ENCODE measurements at places on chromosomes 16 and 17.

GRCh38 chr16:65121870-65122723 is at the start of gene CDH11:
TSS of gene CDH11 (minus strand) at chr16:65122063. CDS start at chr16:65004869, 117,194 bp downstream.
- no peak for DNase-seq

- no peak for DNase-seq
Observed at GRCh38 chr17:80794281-80795089, 197.2 kb upstream of the CHMP6 start.

DNA sequence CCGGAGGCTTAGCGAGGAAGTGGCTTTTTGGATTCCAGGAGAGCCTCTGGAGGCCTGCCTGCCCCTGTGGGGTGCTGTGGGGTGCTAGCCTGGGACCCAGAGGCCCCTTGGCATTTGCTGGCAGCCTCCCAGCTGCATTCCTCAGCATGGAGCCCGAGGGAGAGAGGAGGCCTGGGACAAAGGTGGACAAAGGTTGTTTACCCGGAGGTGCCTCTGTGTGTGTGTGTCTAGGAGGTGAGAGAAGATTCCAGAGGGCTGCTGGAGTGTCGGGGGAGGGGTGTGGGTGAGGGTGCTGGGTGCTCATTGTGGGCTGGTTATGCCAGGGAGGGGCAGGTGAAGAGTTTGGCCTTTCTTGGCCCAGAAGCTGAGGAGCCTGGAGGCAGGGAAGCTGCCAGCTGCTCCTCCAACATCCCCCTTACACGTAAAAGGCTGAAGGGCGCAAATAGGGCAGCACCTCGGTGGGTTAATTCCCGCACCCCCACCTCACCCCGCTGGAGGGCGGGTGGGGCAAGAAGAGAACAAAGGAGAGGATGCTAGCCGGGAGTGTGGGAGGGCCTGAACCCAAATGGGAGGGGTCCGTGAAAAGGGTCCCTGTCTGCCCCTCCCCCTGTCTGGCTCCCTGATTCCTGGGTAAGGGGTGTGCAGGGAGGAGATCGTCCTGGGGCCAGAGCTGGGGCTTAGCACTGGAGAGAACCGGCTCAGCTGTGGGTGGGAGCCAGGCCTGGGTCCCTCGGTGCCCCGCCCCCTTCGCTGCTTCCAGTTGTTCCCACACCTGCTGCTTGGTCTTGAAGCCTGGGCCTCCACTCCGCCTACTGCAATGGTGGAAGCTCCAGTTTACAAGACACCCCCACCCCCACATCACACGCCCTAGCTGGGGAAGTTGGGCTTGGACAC is 9.9 kb downstream of the HEXIM2 start:
- DNase-seq, result no peak

DNA sequence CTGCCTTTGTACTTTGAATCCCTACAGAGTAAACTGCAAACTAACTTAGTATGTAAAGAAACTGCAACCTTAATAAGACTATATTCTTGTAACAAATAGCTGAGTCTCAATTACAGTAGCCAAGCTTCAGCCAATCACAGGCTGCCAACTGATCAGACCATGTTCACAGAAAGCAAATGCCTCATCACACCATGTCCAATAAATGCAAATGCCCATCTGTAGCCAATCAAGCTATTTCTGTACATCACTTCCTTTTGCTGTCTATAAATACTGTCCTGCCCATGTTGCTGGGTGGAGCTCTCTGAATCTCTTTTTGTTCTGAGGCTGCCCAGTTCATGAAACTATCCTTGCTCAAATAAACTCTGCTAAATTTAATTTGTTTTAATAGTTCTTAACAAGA is 531.7 kb upstream of the TOM1L1 start:
- no peak for DNase-seq

- no peak for DNase-seq
Observed at GRCh38 chr17:13510062-13510461, 91.7 kb downstream of the HS3ST3A1 start.

DNA sequence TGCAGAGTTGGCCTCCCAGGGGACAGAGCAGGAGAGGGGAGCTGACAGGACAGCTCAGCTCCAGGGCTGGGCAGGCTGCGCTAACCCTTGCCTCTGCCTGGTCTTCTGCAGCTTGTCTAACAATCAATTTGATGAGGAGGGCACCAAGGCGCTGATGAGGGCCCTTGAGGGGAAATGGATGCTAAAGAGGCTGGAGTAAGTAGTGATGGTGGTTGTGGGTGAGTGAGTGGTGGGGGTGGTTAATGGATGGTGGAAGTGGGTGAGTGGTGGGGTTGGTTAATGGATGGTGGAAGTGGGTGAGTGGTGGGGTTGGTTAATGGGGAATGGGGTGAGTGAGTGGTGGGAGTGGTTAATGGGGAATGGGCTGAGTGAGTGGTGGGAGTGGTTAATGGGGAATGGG is 22.0 kb upstream of the CPNE2 start:
- no peak for DNase-seq

DNA sequence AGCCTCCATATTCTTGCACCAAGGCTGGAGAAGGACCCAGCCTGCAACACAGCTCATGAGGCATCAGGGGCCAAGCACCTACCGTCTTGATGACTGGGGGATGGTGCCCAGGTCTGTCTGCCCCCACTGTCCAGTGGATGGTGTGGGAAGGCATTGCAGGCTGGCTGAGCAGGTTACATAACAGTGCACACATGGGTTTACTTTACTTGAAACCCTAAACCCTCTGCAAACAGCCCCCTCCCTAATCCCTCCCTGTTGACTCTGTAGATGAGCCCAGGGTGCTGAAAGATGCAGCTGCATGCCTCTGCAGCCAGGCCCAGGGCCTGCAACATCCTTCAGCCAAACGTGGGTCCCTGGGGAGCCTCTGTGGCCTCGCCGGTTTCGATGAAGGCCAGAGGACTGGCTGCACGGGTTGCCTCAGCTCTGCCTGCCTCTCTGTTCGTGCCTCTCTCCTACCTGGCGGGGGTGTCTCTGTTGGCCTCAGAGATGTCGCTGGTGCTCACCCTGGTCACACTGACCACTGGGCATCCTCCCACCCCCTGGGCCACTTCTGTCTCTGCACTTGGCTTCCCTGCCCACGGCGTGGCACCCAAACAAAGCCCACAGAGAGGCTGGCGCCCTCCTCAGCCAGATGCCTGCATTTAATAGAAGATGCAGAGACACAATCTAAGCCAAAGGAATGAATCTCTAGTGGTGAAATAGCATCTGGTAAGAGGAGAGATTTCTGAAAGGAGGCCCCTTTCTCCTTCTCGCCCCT is 95.1 kb downstream of the METRNL start:
- no peak for DNase-seq

DNA sequence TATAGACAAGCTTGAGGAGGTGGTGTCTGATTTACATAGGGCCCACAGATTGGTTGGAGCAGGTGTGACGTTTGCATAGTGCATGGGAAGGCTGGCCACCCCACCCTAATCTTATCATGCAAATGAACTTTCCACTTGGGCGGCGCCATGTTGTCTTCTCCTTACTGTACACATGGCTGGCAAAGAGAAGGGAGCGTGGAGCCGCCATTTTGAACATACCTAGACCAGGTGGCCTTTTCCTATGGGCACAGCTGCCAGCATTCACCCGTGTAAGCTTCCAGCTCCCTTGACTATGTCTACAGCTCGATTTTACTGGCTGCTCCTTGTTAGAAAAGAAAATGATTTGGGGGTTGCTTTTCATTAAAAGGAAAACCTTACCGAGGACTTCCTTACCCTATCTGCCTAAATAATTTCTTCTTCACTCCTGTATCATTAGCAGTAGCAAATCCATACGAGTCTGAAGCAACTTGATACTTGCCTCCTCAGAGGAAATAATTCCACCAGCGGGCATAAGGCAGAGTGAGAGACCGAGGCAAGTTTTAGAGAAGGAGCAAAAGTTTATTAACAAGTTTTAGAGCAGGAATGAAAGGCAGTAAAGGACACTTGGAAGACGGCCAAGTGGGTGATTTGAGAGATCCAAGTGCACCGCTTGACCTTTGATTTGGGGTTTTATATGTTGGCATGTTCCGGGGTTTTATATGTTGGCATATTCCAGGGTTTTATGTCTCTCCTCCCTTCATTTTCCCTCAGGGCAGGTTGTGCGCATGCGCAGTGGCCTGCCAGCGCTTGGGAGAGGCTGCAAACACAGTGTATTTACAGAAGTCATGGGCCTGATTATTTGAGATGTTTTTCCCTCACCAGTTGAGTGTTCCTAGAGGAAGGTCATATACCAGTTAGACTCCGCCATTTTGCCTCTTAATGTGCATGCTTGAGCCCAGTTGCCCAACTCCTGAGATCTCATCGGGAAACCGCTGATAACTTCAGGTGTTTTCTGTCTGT is 65.7 kb downstream of the MARF1 start:
- no peak for DNase-seq

- DNase-seq, result no peak
Observed at GRCh38 chr17:56597495-56597990, 4.0 kb downstream of the NOG start.

DNA sequence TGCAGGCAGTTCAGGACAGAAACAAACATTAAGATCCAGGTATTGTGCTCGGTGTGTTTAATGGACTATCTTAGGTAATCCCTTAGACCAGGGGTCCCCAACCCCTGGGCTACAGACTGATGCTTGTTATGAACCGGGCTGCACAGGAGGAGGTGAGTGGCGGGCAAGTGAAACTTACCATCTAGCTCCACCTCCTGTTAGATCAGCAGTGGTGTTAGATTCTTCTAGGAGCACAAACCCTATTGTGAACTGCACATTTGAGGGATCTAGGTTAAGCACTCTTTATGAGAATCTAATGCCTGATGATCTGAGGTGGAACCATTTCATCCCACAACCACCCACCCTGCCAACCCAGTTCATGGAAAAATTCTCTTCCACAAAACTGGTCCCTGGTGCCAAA is 37.8 kb upstream of the ASIC2 start:
- no peak for DNase-seq

- no peak for DNase-seq
Observed at GRCh38 chr16:87970186-87970585, 19.0 kb downstream of the BANP start.

- DNase-seq, result no peak
Observed at GRCh38 chr16:5010576-5011329, 23.0 kb downstream of the NAGPA start.

DNA sequence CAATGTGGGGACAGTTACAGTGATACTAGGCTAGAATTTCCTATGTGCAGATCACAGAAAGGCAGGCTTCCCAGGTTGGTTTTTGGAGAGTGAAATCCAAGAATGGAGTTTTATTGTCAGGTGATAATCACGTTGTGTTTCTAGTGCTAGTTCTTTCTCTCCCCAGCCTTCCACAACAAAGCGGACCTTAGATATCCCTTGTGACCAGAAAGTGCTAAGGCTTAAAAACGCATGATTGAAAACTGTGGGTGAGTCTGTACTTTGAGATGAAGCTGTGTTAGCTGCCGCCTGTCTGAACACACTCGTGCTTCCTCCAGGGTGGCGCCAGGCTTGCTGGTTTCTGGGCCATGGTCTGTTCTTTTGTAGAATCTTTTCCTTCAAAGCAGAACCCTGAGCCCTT is 52.1 kb downstream of the BANP start:
- DNase-seq, result no peak

DNA sequence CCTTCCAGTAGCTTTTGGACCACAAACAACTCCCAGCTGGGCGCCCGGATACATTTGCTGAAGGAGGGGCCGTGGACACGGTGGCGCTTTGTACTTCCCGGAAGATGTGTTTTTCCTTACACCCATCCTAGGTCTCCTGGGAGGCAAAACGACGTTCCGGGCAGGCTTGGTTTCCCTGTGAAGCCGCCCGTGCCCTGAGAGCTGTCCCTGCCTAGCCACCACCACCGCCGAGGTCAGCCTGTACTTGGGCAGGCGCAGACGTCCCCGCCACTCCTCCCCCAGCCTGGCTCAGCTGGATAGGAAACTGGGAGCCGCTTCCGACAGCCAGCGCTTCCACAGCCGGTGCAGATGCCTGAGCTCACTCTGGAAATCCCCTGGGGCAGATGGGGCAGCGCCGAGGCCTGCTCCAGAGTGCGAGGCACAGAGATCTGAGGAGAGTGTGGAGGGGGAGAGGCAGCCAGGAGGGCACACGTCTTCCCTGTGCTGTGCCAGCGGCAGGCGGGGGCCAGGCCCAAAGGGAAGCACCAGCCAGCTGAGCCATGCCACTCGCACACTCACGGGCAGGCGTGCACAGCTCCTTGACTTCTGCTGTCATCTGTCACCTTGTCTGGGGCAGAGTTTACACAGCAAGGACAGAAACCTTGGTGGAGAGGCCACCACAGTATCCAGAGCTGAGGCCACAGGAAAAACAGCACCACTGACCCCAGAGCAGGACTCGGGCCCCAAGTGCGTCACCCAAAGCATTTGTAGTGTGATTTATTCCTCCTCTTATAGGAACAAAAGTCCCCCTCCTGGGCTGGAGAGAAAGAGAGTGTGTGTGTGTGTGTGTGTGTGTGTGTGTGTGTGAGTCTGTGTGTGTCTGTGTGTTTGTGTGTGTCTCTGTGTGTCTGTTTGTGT is 3.0 kb downstream of the RHBDF2 start:
- DNase-seq, result no peak

- DNase-seq, result no peak
Observed at GRCh38 chr17:74663561-74663960, 40.0 kb upstream of the CD300E start.

- DNase-seq, result no peak
Observed at GRCh38 chr17:8994319-8994718, 27.0 kb upstream of the NTN1 start.

DNA sequence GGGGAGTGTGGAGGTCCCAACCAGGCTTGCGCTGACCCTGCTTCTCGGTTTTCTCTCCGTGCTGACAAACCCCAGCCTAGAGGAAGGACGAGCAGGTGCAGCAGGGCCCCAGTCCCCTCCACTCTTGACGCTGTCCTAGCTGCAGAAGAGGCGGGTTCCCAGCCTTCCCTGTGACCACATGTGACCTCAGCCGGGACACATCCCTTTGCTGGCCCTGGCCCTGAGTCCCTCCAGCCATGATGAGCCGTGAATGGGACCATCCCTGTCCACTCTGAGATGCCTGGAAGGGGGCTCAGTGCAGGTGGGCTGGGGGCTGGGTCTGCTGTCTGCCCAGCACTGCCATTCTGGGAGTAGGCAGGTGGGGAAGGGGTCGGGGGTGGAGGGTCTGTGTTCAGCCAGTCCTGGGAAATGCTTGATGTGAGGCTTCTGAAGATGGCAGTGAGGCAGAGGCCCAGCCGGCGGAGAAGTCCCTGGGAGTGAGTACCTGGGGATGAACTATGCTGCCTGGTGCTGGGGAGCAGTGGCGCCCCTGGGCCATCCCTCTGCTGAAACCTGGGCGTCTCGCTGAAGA is 1.9 kb upstream of the TUBB3 start:
- no peak for DNase-seq

DNA sequence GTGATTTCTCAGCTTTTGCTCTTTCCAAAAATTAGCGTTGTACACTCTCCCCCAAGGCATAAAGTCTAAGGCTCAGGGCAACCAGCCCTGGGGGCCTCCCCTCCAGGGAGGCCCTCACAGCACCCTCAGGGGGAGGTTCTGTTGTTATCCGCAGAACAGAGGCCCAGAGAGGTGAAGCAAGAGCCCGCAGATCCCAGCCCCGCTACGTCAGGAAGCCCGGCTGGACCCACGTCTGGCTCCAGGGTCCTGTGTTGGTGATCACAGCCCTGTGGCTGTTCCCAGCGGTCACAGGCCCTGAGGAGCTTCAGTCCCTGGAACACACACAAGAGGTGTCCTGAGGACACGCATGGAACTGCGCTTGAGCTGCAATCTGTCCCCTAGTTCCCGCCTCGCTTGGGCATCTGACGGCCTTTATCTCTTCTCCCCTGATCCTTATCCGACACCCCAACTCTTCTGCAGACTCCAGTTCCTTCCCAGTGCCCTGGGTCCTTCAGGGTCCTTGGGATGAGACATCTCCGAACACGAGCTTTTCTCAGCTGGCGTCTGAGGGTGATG is 1.1 kb upstream of the ZG16B start:
- no peak for DNase-seq

GRCh38 chr17:5669191-5669590 is 84.9 kb upstream of the NLRP1 start:
- DNase-seq, result no peak

Data from stimulated activated CD4-positive, alpha-beta T cell treated with anti-CD3 and anti-CD28 coated beads, TNF-alpha, amount 100 ng/mL, for 1 hour (primary cell).